ENCODE measurements at places on chromosomes 1 and 21.
A peak's percentile ranks its signal among the peaks of the same experiment; 100 is the strongest.

DNA sequence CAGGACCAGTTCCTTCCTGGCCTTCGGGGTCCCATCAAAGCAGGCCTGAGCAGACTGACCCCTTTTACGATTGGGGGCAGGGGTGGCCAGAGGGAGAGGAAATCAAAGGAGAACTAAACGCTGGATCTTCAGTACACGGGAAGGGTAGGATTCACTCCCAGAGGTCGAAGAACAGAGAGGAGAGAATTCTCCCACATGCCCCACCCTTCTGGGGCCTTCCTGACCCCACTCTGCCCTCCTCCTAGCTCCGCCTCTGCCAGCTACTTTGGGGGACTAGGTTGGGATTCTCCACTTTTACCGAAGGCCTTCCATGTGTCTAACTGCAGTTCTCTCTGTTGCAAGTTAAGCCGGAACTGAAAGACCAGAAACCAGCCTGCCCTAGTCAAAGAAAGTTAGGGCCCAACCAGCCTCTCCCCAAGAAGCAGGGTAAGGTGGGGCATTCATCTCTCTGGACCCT, 654 bp upstream of the ARHGEF2 start:
- DNase-seq = no peak

DNA sequence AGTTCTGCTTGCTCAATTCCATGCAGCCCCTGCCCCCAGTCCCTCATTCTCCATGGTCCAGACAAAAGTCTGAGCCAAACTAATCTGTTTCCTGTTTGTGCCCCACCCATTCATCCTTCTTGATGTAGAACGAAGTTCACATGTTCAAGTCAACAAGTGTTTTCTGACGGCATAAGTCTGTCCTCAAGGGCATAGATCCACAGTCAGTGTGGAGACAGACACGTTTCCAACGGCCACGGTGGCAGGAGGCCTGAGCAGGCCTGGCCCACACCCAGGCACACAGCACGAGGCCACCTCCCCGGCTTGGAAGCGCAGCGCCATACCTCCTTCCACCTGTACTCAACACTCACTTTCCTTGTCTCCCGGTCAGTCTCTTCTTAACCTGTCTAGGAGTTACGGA, 16.1 kb downstream of the ADORA1 start:
- DNase-seq = no peak

GRCh38 chr1:179818260-179818659, 59.3 kb downstream of the TOR1AIP2 start:
- DNase-seq = no peak

- no peak for DNase-seq
Measured at GRCh38 chr1:221793439-221794078, 51.7 kb upstream of the DUSP10 start.

DNA sequence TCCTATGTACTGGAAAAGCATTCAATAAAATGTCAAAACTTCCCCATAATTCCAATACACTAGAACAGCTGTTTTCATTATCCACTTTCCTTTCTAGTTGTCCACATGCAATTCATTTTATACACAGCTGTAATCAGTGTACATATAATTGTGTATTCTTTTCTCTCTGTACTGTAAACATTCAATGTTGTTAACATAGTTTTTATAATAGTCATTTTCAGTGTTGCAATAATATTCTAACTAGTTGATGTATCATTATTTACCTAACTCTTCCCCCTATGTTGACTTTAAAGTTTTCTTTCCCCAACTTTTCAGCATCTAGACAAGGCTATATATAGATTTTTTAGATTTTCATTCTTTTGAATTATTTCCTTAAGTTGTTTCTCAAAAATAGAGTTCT, 44.4 kb downstream of the DIPK1A start:
- no peak for DNase-seq

- DNase-seq = no peak
Measured at GRCh38 chr1:216193839-216194443, 229.3 kb downstream of the USH2A start.

GRCh38 chr1:175124861-175125260, 57.2 kb downstream of the TNN start:
- DNase-seq = no peak

GRCh38 chr21:45873866-45874265, 107.7 kb upstream of the COL6A1 start:
- no peak for DNase-seq

- no peak for DNase-seq
Measured at GRCh38 chr1:235759336-235759735, 107.4 kb downstream of the LYST start.

DNA sequence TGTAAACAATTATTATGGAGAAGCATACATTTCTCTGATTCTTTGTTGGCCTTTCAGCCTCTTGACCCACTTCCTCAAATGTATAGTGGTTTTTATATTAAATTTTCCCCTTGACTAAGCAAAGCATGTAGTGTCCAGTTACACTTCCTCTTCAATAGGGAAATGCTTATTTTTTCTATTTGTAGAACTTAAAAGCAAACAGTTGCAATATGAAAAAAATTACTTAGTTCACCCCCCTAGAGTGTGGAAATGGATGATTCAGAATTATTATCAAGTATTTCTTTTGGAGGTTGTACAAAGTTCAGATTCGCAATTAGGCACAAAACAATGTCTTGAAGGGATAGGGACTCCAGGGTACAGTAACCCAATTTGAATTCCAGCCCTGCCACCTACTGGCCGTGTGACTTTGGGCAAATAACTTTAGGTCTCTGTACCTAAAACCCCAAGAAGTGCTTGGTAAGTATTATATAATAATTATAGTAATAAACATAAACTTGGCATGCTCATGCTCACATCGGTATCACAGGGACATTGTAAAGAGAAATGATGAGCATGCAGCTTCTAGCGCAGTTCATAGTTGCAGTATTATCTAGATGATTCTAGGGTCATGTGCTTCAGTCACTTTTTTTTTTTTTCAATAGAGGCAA, 28.6 kb upstream of the IFNGR2 start:
- DNase-seq = peak; percentile 44

- DNase-seq = no peak
Measured at GRCh38 chr1:23100074-23100748, 68.4 kb downstream of the LUZP1 start.

Measured in activated naive CD4-positive, alpha-beta T cell (primary cell).